ENCODE measurements at places on chromosomes 12 and 14.

- no peak for DNase-seq
Measured at GRCh38 chr12:93714382-93714781, 37.2 kb downstream of the CRADD start.

DNA sequence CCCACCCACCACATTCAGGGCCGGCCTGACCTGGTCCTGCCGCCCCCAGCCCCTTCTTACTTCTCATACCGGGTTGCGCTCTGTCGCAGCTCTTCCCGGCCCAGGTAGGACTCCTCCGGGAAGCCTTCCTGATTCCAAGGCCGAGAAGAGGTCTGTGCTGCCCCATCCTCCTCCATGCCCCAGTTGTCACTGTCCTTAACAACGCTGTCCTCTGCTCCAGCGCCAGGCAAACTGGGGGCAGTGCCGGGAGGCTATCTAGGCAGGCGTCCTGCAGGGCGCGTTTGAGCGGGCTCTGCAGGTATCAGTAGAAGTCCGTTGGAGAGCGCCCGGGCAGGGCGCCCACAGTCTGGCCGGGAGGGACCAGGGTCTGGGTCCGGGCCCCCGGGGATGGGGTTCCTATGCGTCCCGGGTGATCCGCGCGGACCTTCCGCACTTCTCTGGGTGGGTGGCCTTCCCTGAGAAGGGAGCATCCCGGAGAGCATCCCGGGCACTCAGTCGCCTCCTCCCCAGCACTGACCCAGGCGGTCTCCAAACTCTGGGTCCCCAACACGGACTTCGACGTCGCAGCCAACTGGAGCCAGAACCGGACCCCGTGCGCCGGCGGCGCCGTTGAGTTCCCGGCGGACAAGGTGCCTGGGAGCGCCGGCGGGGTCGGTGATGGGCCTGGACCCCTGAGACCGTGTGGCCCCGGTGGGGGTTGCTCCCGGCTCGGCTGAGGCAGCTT is 900 bp downstream of the AMN start:
- DNase-seq, result peak; percentile 12

DNA sequence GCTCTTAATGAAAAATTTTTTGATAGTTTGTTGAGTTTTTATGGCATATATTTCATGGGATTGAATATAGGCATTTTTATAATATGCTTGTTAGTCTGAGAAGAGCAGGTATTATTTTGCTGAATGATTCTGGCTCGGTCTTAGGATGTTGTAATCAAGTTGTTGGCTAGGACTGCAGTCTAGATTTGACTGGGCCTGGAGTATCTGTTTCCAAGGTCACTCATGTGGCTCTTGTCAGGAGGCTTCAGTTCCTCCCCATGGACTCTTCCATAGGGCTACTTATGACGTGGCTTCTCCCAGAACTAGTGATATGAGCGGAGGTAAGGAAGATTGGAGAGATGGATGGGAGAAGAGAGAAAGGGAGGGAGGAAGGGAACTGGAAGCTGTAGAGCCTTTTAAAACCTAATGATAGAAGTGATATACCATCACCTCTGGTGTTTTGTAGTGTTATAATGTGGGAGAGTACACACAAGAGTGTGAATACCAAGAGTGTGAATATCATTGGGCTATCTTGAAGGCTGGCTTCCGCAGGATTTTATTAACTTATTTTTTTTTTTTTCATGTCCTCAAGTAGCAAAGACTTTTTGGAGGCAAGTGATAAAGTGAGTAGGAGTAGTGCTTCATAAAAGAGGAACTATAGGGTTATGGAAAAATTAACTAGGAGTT is 4.4 kb downstream of the MNAT1 start:
- no peak for DNase-seq

DNA sequence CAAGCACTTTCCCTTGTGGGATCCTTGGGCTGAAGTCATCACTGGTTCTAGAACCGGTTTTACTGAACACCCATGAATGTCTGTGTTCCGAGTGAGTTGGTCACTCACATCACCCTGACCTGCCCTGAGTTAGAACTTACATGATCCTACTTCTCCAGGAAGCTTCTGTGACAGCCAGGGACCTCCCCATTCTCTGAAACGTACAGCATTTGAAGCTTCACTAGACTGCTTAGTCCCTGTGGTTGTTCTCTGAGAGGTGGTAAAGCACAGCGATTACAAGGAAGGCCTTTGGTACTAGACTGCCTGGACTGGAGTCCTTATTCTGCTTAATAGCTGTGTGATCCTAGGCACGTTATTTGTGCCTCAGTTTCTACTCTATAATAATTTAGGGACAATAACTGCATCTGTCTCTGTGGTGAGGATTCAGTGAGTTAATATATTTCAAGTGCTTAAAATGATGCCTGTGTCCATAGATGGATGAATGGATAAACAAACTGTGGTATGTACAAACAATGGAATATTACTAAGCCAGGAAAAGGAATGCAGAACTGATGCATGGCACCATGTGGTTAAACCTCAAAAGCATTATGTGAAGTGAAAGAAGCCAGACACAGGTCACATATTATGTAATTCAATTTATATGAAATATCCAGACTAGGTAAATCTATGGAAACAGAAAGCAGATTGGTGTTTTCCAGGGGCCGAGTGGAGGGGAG is 54.7 kb upstream of the DDX11 start:
- DNase-seq, result no peak

DNA sequence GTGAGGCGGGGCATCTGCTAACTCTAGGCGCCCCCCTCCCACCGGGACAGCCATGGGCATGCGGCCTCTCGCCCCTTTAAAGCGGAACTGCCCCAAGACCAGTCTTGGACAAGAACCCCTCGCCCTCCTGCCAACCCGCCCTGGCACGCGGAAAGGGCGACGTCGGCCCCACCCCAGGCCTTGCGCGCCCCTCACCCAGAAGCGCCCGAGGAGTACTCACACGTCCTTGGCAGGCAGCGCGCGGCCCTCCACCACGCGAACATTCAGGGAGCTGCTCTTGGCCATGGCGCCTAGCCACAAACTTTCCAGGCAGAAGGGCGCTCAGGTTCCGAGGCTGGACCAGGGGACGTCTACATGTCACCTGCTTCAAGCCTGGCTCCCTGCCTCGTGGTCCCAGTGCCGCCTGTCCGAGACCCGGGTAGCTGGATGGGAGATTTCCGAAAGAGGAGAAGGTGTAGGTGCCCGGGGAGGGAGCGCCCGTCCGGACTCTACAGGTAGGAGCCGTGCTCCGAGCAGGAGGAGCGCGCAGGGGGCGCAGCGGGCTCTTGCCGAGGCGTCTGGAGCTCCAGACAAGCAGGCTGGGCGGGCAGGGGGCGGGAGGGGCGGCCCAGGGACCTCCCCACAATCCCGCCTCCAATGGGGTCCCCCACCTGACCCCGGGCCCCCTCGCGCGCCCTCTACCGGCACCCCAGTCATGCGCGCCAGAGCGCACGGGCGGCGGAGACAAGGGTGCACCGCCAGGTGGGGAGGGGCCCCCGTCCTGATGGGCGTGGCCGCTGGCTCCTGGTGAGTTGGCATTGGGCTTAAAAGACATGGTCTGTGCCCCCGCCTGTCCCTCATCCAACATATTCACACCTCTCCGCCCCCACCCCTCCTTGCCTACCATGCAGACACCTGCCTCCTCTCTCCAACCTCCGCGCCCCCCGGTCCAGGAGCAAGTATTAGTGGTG is at the start of gene RASAL1:
Gene RASAL1 (minus strand): TSS at position 584 of the 950 bp plus-strand sequence. CDS start 299 bp downstream, at position 285.
- DNase-seq, result no peak

GRCh38 chr14:20440882-20441281 is 4.9 kb upstream of the KLHL33 start:
- DNase-seq, result no peak

DNA sequence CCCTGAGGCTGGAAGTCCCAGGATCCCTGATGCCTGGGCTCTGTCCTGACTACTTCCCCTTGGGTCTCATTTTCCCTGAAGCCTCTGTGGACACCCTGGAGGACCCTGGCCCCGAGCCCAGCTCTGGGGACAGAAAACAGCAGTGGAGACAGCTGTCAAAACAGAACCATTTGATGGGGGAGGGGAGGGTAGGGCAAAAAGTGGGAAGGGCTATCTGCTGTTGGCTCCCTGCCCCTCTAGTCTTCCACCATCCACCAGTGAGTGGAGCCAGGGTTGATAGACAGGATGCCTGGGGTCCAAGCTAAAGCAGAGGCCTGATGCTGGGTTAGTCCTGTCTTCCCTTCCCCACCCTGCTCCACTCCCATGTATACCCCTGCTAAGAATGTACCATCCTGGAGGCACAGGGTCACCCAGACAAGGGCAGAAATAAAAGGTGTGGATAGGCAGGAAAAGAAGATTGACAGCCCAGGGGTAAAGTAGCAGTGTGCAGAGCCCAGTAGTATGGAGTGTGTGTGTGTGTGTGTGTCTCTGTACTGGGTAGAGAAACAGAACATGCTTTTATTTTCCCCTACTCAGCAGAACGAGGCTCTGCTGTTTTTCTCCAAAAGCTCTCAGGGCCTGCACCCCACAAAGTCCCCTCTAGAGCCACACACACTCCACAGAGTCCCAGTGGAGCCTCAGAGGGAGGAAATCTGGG is 9.8 kb downstream of the ZNF385A start:
- DNase-seq, result no peak

DNA sequence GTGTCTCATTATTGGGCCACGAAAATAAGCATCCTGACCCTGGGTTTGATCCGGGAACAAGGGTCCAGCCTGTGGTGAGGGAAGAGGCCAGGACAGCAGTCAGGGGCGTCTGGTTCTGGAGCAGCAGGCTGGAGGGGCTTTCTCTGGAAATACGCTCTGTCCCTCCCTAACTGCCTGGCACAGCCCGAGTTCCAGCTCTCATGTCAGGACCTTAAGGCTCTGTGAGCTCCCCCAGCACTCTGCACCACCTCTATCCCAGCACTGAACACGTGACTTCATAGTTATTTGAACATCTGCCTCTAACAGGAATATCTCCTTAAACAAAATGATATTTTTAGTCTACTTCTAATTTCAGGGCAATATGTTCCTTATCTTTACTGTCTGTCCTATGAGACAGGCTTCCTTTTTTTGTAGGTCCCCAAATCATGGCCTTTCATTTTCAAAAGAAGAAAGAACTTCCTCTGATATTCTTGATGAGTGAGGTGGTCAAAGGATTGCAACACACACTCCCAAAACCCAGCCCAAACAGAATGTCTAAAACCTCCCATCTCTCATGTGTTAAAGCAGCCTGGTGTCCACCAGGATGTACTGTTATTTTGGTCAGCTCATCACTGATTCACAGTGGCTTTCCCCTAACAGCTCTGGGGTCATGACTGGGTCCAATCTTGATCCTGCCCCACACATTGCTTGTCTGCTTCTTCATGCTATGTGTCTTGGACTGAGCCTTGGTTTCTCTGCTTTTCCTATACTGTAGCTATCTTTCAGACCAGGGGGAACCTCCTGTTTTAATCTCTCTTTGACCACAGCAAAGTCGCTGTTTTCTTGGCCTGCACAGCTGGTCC is 9.7 kb downstream of the AQP6 start:
- no peak for DNase-seq

GRCh38 chr12:54371328-54372112 is 7.2 kb upstream of the GPR84 start:
- DNase-seq, result no peak

GRCh38 chr12:72658615-72659014 is 386.4 kb downstream of the TRHDE start:
- DNase-seq, result no peak

DNA sequence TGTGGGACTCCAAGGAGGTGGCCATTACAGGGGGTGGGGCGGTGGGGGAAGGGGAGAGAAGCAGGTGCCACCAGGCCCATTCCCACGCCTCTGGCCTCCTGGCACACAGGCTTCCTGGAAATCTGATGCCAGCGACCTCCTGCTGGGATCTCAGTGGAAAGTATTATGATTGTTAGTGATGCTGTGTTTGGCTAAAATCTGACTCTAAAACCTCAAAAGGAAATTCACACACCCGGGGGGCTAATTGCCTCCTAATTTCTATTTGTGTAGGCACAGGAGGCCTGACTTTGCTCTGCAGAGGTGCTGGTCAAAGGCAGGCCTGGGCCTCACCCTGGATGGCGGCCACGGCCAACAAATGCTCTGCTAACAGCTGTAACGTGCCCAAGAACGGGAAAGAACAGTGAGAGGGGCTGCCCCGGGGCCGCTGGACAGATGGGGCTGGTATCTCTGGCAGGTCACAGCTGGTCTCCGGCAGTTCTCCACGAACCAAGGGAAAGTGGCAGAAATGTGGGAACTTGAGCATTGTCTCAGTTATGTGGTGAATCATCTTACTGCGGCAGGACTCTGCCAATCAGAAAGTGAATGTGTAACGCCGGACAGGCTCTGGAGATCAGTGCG is 14.3 kb downstream of the FAM181A start:
- no peak for DNase-seq

- DNase-seq, result no peak
Measured at GRCh38 chr12:116547955-116548501, 11.2 kb upstream of the MAP1LC3B2 start.

DNA sequence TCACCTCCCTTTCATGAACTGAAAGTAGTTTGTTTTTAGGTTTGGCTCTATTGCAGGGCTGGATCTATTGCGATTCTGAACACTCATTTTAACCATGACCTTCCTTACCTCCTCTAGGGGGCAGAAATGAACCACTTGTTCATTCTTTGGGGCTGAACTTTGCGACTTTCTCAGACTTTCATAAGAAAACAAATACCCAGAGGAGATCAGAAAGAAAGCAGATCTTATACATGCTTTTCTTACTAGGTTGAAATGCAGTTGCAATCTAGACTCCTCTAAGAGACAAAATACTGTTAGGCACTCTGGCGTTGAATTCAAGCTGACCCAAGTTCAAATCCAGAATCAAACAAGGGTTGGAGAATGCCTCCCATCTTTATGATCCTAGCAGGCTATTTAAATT is 32.6 kb upstream of the PLEKHG3 start:
- peak; percentile 28 for DNase-seq

DNA sequence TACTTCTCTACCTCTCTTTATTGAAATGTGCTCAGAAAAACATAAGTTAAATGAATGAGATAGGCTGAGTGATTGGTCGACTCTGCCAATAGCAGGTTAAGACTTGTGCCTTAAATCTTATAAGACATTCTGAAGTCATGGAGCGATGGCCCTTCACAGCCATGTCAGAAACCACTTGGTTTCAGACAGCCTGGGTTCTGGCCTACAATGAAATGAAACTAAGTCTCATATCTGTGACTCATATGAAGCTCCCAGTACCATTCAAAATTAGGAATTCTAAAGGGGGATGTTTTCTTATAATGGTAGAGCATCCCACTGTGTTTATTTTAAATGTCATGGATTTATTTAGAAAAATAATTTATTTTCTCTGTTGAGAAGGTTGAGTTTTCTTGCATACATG is 42.6 kb downstream of the PLXNC1 start:
- no peak for DNase-seq

GRCh38 chr12:95446506-95446900 is 27.4 kb upstream of the METAP2 start:
- DNase-seq, result no peak

GRCh38 chr12:93380480-93381121 is 2.9 kb downstream of the NUDT4 start:
- DNase-seq, result peak; percentile 15
